ENCODE measurements at places on chromosomes 11 and 22.

DNA sequence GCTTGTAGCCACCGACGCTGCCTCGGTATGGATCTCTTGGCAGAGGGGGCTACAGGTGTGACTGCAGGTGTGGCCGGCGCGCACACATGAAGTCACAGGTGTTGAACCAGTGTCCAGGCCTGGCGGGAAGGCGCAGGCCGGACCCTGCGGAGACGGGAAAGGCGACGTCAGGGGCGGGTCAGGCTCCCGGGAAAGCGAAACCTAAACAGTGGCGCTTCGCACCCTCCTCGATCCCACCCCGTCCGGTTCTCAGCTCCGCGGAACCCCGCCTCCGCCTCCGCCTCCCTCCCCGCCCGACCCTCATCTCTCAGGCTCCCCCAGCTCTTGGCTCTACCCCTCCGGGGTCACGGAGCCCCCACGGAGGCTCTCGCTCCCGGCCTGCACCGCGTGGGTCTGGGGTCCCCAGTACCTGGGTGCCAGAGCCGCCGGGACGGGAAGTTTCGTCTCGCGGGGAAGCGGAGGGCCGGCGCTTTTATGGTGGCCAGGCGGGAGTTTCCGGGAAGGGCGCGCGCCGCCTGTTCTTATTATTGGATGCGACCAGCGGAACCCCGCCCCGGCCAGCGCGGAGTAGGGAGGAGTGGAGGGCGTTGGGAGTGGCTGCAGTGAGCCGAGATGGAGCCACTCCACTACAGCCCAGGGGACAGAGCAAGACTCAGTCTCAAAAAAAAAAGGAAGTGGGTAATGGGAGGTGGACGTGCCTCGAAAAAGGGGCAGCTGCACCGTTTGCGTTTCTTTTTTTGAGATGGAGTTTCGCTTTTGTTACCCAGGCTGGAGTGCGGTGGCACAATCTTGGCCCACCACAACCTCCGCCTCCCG is at the start of gene IRF7:
TSS of gene IRF7 (minus strand) at position 447 of the 816 bp plus-strand sequence. CDS start 586 bp downstream, outside the sequence.
- H3K27me3 ChIP-seq, result no peaks in the 10 kb centered on the region
- peak within 1 kb of the TSS; percentile 58 for H3K4me3 ChIP-seq
- H3K27ac ChIP-seq, result peak within 1 kb of the TSS; percentile 97
- H3K4me1 ChIP-seq, result peaks cover 36% of the 10 kb centered on the region

GRCh38 chr22:43185860-43186261 is 1.1 kb downstream of the TTLL12 start:
- peak overlapping the region; percentile 83 for H3K27ac ChIP-seq
- peaks cover 22% of the 10 kb centered on the region for H3K36me3 ChIP-seq
- H3K4me3 ChIP-seq, result peak overlapping the region; percentile 70
- H3K27me3 ChIP-seq, result no peaks in the 10 kb centered on the region

DNA sequence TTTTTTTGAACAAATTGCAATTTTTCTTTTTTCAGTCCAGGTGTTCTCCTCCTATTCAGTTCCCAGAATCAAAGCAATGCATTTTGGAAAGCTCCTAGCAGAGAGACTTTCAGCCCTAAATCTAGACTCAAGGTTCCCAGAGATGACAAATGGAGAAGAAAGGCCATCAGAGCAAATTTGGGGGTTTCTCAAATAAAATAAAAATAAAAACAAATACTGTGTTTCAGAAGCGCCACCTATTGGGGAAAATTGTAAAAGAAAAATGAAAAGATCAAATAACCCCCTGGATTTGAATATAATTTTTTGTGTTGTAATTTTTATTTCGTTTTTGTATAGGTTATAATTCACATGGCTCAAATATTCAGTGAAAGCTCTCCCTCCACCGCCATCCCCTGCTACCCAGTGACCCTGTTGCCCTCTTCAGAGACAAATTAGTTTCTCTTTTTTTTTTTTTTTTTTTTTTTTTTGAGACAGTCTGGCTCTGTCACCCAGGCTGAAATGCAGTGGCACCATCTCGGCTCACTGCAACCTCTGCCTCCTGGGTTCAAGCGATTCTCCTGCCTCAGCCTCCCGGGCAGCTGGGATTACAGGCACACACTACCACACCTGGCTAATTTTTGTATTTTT is 6.2 kb upstream of the UBE4A start:
- no peak overlapping the region for H3K27ac ChIP-seq
- no peak for DNase-seq

GRCh38 chr11:117064275-117064674 is 34.0 kb downstream of the SIK3 start:
- H3K27ac ChIP-seq, result peak overlapping the region; percentile 50
- no peaks in the 10 kb centered on the region for H3K4me1 ChIP-seq
- no peaks in the 10 kb centered on the region for H3K36me3 ChIP-seq
- no peak for DNase-seq
- no peak overlapping the region for H3K4me3 ChIP-seq

DNA sequence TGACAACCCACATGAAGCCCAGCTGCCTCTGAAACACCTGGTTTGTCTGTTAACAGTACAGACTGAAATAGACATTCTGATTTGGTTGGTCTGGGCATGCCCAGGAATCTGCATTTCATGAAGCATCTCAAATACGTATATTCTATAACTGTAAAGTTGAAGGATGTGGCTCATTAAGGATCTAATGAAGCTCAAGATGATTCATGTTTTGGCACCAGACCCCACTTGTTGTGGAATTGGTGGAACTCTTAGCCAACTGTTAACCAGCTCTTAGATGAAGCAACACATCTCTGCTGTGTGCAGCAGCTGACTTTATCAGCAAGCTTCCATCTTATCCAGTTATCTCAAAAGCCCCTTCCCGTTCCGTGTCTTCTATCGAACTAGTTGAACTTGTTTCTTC is 232.2 kb downstream of the INSC start:
- H3K27ac ChIP-seq, result no peak overlapping the region
- H3K4me1 ChIP-seq, result no peaks in the 10 kb centered on the region
- no peak overlapping the region for H3K4me3 ChIP-seq
- no peak for DNase-seq

Data from stomach (tissue), 19 donors.